Activated CD4-positive, CD25-positive, alpha-beta regulatory T cell treated with anti-CD3 and anti-CD28 coated beads, Interleukin-2, amount 50 U/mL, for 16 hours (primary cell): ENCODE measurements at places on chromosomes 6 and 20.

- no peak for DNase-seq
Measured at GRCh38 chr6:170424604-170425126, 118.1 kb downstream of the FAM120B start.

GRCh38 chr6:156182356-156182755 lies 594.8 kb upstream of the ARID1B start:
- DNase-seq = no peak

- DNase-seq = no peak
Measured at GRCh38 chr20:35742741-35743523, 872 bp upstream of the RBM39 start.

DNA sequence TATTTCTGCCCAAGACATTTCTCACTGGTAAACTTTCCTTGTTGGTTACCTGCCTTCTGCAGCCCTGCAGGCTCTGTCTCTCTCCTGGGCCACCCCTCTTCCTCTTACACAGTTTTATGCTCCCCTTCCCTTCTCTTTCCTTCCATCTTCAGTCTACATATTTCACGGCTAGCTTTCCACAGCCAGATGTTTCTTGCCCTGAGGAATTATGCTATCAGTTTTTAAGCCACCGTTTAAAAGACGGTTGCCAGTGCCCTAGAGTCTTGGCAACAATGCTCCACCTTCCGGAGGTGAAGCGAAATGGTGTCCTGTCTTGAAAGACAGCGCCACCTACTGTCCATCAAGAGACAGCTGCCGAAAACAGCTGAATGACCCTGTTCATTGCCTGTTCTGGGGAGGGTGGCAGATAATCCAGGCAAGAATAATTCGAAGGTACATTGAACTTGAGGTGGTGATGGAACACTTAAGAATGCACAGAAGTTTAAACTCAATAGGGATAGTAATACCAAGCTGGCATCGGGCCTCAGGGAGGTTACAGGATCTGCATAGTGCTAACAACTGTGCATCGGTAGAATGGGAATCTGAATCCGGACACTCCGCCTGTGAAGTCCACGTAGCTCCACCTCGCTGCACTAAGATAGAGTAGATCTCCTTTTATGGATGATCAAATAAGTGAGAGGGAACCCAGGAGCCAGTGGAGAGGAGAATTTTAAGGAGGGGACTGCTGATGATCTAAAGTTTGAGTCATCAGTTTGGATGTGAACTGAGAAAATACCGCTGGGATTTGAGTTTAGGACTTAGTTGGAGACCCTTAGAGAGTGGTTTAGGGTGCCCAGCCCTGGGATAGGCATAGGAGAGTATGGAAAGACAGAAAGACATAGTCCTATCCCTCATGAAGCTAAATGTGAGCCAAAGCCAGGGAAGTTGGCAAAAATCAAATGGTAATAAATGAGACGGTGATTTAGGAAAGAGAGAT lies 4.8 kb upstream of the TRIM40 start:
- DNase-seq = peak; percentile 54

DNA sequence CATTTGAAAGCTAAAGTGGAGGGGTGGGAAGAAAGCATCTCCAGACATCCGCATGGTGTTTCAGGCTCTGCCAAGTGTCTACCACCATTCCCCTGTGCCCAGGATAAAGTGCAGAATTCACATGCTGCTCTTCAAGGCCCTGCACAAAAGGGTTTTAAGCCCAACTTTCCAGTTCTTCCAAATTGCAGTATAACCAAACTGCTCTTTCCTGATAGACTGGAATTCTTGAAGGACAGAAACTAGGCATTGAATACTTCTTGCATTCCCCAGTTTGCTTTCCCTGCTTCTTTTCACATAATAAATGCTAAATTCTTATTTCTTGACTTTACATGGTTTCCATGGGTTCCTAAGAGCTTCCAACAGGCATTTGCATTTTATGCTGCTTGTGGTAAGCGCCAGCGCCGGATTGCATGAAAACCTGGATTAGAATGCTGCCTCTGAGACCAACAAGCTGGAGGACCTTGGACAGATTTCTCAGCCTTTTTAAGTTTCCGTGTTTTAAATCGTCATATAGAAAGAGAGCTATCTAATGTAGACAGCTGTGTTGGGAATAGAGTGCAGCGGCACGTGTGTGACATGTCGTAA lies 7.9 kb downstream of the SOX4 start:
- no peak for DNase-seq

DNA sequence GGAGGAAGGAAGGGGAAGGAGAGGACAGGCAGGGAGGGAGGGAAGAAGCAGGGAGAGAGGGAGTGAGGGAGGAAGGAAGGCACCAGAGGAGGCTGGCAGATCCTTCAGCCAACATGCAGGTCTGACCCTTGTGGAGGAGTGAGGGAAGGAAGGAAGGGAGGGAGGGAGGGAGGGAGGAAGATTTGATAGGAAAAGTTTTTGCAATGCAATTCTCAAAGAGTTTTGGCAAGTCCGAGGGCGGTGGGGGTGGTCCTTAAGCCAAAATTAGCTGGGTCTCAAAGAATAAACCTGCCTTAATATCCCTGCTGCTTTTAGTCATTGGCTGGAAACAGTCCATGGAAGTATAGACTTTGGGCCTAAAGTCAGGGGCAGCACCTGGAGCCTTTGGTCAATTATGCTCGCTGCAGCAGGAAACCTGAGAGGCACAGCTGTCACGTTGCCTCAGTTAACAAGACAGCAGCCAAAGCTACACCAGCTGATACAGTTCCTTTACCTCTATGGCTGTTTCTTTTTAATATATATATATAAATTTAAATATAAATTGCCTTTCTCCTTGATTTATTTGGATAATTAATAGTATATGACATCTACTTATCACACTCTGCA lies 115.7 kb upstream of the RALGAPA2 start:
- DNase-seq = no peak

- no peak for DNase-seq
Measured at GRCh38 chr20:50336661-50337060, 146.0 kb downstream of the CEBPB start.

DNA sequence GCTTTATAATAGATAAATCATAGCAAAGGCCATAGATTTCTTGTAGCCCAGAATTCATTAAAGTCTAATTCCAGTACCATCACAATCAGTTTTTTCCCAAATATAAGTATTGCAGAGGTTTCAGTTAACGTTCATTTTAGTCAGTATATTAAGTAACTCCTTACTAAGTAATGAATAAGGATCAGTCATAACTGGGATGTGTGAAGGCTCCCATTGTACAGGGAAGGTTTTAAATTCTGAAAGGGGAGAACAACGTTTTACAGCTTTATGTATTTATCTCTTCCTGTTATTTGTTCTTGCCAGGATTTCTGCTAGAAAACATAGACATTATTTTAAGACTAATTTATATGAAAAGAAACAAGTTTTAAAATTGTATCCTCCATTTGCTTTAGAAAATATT lies 215.5 kb upstream of the LAMP5 start:
- DNase-seq = no peak

DNA sequence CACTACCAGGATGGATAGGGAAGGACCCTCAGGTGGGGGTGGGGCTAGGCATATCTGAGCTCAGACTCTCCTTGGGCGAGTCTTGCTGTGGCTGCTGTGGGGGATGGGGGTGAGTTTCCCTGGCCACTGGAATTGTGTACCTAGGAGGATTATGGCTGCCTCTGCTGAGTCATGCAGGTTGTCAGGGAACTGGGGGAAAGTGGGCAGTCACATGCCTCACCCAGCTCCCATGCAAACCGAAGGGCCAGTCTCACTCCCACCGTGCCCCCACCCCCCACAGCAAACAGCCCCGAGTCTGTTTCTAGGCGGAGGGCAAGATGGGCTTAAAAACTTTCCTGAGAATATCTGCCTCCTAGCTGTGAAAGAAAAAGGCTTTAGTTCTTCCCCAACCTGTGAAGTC lies 210.3 kb upstream of the FERMT1 start:
- no peak for DNase-seq

DNA sequence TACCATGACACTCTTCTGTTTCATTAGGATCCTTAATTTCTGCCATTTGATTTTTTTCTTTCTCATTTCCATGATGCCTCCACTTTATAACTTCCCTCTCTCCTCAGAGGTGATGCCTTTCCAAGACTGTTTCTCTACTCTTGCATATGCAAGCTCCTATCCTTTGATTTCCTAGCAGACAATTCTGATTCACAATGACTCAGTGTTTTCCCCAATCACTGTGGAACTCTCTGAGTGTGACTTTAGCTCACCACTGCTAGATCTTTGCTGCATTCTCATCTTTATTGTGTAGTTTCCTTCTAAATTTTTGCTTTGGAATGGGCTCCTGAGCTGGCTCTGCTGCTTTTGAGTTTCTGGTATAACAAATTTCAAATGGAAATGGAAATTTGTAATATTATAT lies 184.9 kb downstream of the TINAG start:
- DNase-seq = no peak
